Caco-2 (cell line): ENCODE measurements at places on chromosomes 3 and 15. TPM values are rescaled to one million over a fixed set of nuclear protein-coding genes. Genes with fewer than 3 reads are reported as not detected.

- no peak for DNase-seq
- peak overlapping the region; percentile 84 for H3K27ac ChIP-seq
- no peaks in the 10 kb centered on the region for H3K36me3 ChIP-seq
- H3K4me1 ChIP-seq: peaks cover 14% of the 10 kb centered on the region
Measured at GRCh38 chr15:44193651-44194322, 1.3 kb downstream of the FRMD5 start.

DNA sequence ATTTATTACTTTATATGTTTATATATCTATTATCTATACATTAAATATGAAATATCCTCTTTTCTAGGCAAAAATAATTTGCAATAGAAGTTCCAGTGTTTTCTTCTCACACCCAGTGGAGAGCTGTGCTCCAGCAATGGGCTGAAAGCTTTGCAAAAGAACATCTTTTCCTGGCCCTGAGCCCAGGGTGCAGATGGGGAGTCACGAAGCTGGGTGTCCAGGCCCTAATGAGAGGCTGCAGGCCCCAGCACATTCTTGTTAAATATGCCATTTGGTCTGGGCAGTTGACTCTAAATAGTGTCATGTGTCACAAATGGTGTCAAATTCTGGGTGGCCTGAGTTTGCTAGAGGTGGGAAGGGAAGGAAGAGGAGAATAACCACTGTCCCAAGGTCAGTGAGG is 5.7 kb downstream of the NTRK3 start:
- H3K4me1 ChIP-seq: no peaks in the 10 kb centered on the region
- DNase-seq: no peak
- H3K27me3 ChIP-seq: no peaks in the 10 kb centered on the region
- H3K4me3 ChIP-seq: no peak overlapping the region

- no peaks in the 10 kb centered on the region for H3K4me1 ChIP-seq
- no peak overlapping the region for H3K4me3 ChIP-seq
- H3K27ac ChIP-seq: no peak overlapping the region
- H3K36me3 ChIP-seq: no peaks in the 10 kb centered on the region
Measured at GRCh38 chr3:37096288-37096687, 78.1 kb downstream of the LRRFIP2 start.

GRCh38 chr15:80679167-80679803 is 15.8 kb upstream of the ABHD17C start:
- no peaks in the 10 kb centered on the region for H3K36me3 ChIP-seq
- H3K4me3 ChIP-seq: no peak overlapping the region
- peaks cover 29% of the 10 kb centered on the region for H3K4me1 ChIP-seq

GRCh38 chr3:30222441-30222840 is 384.0 kb upstream of the TGFBR2 start:
- H3K4me1 ChIP-seq: peaks cover 43% of the 10 kb centered on the region
- no peak overlapping the region for H3K4me3 ChIP-seq
- DNase-seq: no peak
- H3K27ac ChIP-seq: no peak overlapping the region
- H3K36me3 ChIP-seq: no peaks in the 10 kb centered on the region

- H3K4me3 ChIP-seq: no peak overlapping the region
- DNase-seq: no peak
- H3K36me3 ChIP-seq: no peaks in the 10 kb centered on the region
- H3K4me1 ChIP-seq: no peaks in the 10 kb centered on the region
- H3K27me3 ChIP-seq: no peaks in the 10 kb centered on the region
Measured at GRCh38 chr3:146065573-146066006, 95.4 kb downstream of the PLOD2 start.

DNA sequence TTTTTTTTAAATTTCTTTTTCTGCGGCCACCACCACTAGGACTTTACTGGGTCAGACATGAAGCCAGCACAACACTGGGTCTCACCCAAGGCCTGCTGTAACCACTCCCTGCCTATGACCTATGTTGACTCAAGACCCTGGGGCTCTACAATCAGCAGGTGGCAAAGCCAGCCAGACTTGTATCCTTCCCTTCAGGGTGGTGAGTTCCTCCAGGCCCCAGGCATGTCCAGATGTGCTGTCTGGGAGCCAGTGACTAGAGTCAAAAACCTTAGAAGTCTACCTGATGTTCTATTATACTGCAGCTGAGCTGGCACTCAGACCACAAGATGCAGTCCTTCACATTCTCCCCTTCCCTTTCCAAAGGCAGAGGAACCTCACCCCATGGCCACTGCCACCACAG is 31.6 kb upstream of the CLDN18 start:
- H3K4me3 ChIP-seq: no peak overlapping the region
- H3K36me3 ChIP-seq: no peaks in the 10 kb centered on the region
- no peaks in the 10 kb centered on the region for H3K27me3 ChIP-seq
- no peaks in the 10 kb centered on the region for H3K4me1 ChIP-seq
- H3K27ac ChIP-seq: no peak overlapping the region

- no peak overlapping the region for H3K4me3 ChIP-seq
- no peak for DNase-seq
- H3K27ac ChIP-seq: no peak overlapping the region
- H3K27me3 ChIP-seq: no peaks in the 10 kb centered on the region
Measured at GRCh38 chr3:82474711-82475110, 713.3 kb upstream of the GBE1 start.

DNA sequence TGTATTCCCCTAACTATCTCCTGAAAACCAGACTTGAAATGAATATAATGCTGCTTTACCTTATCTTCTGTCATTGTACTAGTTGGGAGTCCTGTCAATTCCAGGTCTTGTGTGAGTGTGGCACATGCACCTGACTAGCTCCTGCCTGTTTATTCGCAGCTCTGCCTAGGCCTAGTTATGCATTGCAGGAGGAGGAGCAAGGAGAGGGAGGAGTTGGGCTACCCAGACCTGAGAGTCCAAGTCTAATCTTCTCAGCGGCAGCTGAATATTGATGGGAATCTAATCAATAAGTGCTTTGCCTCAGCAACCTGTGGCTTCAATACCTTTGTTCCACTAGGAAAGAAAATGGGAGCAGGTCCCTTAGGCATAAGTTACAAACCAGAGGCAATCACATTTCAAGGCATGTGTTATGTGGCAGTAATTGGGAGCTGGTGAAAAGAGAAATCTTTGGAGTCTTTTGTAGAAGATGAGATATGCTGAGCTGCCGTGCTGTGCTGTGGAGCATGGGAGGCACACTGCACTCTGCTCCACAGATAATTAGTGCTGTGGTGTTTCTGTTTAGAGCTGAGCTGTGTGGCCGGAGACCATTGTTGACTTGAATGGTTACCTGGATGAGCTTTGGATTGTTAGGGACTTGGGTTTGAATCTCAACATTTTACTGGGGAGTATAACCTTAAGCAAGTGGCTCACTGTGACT is at the start of gene SLC2A2:
TSS of gene SLC2A2 (minus strand) at position 124 of the 697 bp plus-strand sequence. CDS start at position 74, 50 bp downstream.
- H3K27ac ChIP-seq: no peak within 1 kb of the TSS
- H3K27me3 ChIP-seq: no peaks in the 10 kb centered on the region
- no peak within 1 kb of the TSS for H3K4me3 ChIP-seq

GRCh38 chr15:36389107-36389506 is 190.3 kb upstream of the CDIN1 start:
- H3K27me3 ChIP-seq: no peaks in the 10 kb centered on the region
- no peak overlapping the region for H3K27ac ChIP-seq
- DNase-seq: no peak
- H3K4me1 ChIP-seq: no peaks in the 10 kb centered on the region
- no peak overlapping the region for H3K4me3 ChIP-seq

DNA sequence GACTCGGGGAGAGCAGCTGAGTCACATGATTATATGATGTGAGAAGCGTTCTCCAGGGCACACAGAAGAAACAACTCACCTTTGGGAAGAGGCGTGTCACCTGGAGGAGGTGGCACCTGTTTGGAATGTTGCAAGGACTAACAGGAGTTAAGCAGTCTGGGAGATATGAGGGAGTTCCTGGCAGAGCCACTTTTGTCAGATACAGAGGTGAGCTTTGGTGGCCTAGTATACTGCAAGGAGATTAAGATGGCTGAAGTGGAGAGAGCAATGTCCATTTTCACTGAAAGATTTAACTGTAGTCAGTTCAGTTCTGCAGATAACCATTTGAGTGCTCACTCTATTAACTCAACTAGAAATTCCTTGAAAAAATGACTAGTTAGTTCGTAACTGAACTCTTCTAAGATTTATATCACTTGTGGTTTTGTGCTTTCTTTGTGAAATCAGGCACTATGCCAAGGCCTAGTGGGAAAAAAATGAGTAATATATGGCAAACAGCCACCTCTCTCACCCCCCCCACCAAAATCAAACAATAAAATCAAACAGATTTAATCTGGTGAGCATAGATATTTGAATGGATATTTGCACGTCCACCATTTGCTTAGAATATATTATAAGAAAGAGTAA is 61.3 kb downstream of the CRYBG3 start:
- H3K4me1 ChIP-seq: no peaks in the 10 kb centered on the region
- DNase-seq: peak; percentile 5
- H3K36me3 ChIP-seq: no peaks in the 10 kb centered on the region

GRCh38 chr15:65930134-65930533 is 60.8 kb downstream of the RAB11A start:
- no peak overlapping the region for H3K4me3 ChIP-seq
- no peak for DNase-seq
- no peaks in the 10 kb centered on the region for H3K27me3 ChIP-seq
- no peaks in the 10 kb centered on the region for H3K36me3 ChIP-seq
- no peaks in the 10 kb centered on the region for H3K4me1 ChIP-seq
- no peak overlapping the region for H3K27ac ChIP-seq

- H3K36me3 ChIP-seq: no peaks in the 10 kb centered on the region
- no peak overlapping the region for H3K27ac ChIP-seq
- H3K4me3 ChIP-seq: no peak overlapping the region
- no peak for DNase-seq
- H3K4me1 ChIP-seq: no peaks in the 10 kb centered on the region
- H3K27me3 ChIP-seq: no peaks in the 10 kb centered on the region
Measured at GRCh38 chr3:20054549-20054987, 14.3 kb downstream of the KAT2B start.

DNA sequence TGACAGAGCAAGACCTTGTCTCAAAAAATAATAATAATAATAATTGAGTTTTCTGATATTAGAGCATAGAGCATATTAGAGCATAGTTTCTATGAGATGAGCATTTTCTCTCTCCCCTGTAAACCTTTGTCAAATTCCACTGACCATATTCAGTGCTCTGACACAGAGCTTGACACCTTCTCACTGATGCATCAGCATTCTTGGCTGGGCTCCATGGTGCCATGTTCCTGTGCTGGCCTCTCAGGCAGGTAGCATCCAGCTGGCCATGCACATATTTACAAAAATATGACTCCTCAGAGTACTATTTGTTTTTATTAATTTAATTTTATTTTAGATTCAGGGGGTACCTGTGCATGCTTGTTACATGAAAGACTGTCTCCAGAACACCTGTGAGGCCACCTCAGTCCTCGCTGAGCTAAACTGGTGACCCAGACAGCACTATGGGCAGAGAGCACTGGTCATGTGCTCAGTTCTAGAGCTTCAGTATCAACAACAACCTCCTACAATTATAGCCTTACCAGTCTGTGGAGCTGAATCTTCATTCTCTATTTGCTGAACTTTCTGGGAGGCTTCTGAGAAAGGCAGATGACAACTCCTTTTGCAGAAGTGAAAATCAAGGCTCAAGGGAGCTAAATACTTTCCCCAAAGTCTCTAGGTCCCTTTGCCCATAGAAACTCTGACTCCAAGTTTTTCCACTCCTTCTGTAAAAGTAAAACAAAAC is 21.6 kb upstream of the SLC28A2 start:
- no peak overlapping the region for H3K4me3 ChIP-seq
- H3K27ac ChIP-seq: no peak overlapping the region
- DNase-seq: no peak
- no peaks in the 10 kb centered on the region for H3K4me1 ChIP-seq
- no peaks in the 10 kb centered on the region for H3K36me3 ChIP-seq

DNA sequence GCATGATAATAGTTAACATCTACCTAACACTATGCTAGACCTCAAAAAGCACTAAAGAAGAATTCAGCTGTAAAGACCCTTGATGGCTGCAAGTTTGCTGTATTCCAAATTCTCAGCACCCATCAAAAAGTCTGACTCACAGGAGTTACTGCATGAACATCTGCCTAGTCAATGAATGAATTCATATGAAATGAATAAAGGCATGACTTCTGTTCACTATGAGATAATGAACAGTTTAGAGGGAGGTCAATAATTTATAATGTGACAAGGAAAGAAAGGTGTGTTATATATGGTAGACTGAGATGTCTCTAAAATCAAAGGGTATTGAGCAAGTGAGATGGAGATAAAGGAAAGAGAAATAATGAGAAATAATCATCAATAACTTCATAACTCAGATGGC is 508.2 kb upstream of the TGFBR2 start:
- no peak for DNase-seq
- peaks cover 9% of the 10 kb centered on the region; the same call in 1 of the 2 replicates for H3K4me1 ChIP-seq
- H3K36me3 ChIP-seq: no peaks in the 10 kb centered on the region
- no peak overlapping the region for H3K27ac ChIP-seq
- no peaks in the 10 kb centered on the region for H3K27me3 ChIP-seq

GRCh38 chr3:3087279-3087678 is 22.9 kb downstream of the IL5RA start:
- H3K4me1 ChIP-seq: peaks cover 17% of the 10 kb centered on the region; the same call in 1 of the 2 replicates
- H3K4me3 ChIP-seq: no peak overlapping the region
- DNase-seq: no peak
- H3K27me3 ChIP-seq: no peaks in the 10 kb centered on the region

- no peak for DNase-seq
- H3K27ac ChIP-seq: no peak overlapping the region
- no peak overlapping the region for H3K4me3 ChIP-seq
- no peaks in the 10 kb centered on the region for H3K4me1 ChIP-seq
Measured at GRCh38 chr15:69120732-69121131, 39.7 kb upstream of the GLCE start.

DNA sequence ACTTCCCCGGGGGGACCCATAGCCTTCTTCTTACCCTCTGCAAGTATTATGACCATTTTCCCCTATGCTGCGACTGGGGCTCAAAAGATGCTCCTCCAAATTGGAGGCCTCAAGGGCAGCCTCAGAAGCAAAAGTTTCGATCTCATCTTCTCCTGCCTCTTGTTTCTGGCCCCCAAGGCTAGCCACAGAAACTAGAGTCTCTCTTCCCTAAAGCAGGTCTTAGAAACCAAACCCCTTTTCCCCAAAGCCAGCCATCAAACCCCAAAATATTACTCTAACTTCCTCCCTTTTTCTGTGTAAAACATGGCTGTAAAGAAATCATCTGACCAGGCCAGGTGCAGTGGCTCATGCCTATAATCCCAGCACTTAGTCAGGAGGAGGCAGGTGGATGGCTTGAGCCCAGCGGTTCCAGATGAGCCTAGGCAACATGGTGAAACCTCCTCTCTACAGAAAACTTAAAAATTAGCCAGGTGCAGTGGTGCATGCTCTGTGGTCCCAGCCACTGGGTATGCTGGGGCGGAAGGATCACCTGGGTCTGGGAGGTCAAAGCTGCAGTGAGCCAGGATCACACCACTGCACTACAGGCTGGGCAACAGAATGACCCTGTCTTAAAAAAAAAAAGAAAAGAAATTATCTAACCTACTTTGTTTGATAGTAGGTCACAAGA is 36.7 kb upstream of the MFGE8 start:
- peak overlapping the region; percentile 17 for H3K27ac ChIP-seq
- H3K4me3 ChIP-seq: no peak overlapping the region
- DNase-seq: no peak
- H3K36me3 ChIP-seq: no peaks in the 10 kb centered on the region
- no peaks in the 10 kb centered on the region for H3K27me3 ChIP-seq

Gene DLEC1
- total RNA-seq: 0.11 and 0.35 TPM in 2 replicates

Gene ADAMTSL3
- 0.07 TPM in 1 of 2 replicates, not detected in the other for total RNA-seq

Gene NUTM1
- total RNA-seq: not detected in 2 replicates

Gene HOMER2
- 5.0 and 5.5 TPM in 2 replicates for total RNA-seq

Gene THBS1
- 288 and 342 TPM in 2 replicates for total RNA-seq

Gene C3orf22
- not detected in 2 replicates for total RNA-seq

Gene C3orf49
- not detected in 2 replicates for total RNA-seq

Gene POLR2M
- 74.7 and 81.6 TPM in 2 replicates for total RNA-seq

Gene RETNLB
- total RNA-seq: not detected in 2 replicates

Gene SPTSSB
- total RNA-seq: 45.9 and 51.6 TPM in 2 replicates

Gene DNAH12
- 0.45 and 1.5 TPM in 2 replicates for total RNA-seq
